ENCODE measurements at places on chromosomes 12 and 14. TPM values are rescaled to one million over a fixed set of nuclear protein-coding genes. Genes with fewer than 3 reads are reported as not detected.

The LRTM2 gene
- not detected for total RNA-seq

The NFATC4 gene
- total RNA-seq = 58.9 TPM

The TSPAN9 gene
- total RNA-seq = 109 TPM

GRCh38 chr12:7915661-7916403, 20.2 kb downstream of the SLC2A3 start:
- H3K36me3 ChIP-seq = peaks cover 21% of the 10 kb centered on the region
- DNase-seq = no peak
- no peaks in the 10 kb centered on the region for H3K4me1 ChIP-seq
- no peak overlapping the region for H3K4me3 ChIP-seq
